ENCODE measurements at places on chromosomes 6 and 20.

GRCh38 chr20:43937591-43937990 is 22.9 kb downstream of the TOX2 start:
- no peak for DNase-seq

DNA sequence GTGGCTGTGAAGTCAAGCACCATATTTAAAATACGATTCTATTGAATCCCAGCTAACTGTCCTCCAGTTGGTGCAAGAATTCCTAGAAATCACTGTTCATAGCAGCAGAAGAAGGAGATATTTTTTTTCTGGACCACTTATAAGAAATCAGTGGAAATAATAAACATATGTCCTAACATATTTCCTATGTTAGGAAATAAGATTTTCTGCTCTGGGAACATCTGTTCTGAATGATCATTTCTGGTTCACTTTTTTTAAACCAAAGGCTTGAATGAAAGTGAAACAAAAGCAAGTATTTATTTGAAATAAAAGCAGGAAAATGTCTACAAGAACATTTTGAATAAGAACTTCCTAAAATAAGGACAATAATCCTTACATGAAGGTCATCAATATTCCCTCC is 138.9 kb upstream of the RALGAPA2 start:
- DNase-seq: no peak

DNA sequence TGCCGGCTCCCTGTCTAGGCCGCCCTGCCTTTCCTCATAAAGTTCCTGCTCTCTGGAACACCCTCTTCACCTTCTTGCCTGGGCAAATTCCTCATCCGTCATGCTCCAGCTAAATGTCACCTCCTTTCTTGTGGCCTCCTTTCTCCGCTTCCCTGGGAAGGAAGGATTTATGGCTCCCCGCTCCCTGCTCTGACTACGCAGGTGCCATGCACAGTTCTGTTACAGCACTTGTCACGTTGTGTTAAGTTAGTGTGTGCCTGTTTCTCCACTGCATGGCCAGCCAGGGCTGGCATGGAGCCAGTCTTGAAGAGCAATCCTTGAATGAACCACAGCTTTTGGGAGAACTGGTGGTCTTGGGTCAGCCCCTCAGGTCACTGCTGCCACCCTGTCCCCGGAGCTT is 61.7 kb downstream of the CD40 start:
- no peak for DNase-seq

- DNase-seq: no peak
These were observed 114.0 kb upstream of the FOXO3 start for GRCh38 chr6:108446629-108447150.

- no peak for DNase-seq
These were observed 1.3 kb downstream of the HINT3 start for GRCh38 chr6:125957845-125958244.

GRCh38 chr20:53307964-53308597 is 285.6 kb downstream of the ZNF217 start:
- DNase-seq: no peak

DNA sequence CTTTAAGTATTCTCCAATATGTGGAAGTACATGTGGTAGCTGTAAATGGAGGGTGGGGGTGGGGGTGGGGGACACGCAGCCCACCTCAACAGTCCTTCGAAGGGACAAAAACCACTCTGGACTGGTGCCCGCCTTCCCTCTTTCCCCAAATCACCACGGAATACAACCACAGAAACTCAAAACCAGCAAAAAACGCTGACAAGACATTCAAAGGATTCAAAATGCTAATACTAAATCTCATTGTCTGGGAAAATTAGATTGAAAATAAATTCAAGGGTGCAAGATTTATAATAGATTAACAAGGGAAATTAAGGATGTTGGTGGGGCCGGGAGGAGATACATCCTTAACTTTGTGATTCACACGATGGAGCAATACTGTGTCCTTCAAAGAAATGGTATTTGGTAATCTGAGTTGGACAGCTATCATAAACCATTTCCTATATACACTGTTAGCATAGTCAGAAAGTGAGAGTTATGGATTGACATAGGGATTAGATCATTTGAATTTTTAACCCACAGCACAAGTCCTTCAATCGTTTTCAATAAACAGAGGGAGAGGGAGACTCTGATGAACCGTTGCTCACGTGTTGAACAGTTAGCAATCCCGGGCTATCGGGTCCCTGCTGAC is 766 bp upstream of the TBC1D22B start:
- no peak for DNase-seq

DNA sequence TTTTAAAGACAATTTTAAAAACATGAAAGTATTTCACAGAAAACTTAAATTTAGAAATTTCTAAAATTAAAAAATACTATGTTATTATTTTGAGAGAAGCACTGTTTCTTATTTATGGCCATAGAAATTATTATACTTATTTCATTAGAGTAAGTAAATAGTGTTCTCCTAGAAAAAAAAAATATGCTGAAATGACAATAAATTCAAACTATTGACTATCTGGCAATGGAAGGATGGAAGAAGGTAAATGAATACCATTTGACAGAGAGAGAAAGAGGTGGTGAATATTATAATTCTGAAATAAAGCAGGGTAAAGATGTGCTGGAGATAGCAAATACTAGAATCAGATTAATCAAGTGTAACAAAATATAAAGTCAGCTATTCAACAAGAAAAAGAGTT is 294.8 kb downstream of the PTPRK start:
- no peak for DNase-seq

- no peak for DNase-seq
These were observed 135.8 kb upstream of the HMGCLL1 start for GRCh38 chr6:55714831-55715230.
